ENCODE measurements at places on chromosomes 16 and 17. TPM values are rescaled to one million over a fixed set of nuclear protein-coding genes. Genes with fewer than 3 reads are reported as not detected.

The MPO gene
- total RNA-seq: 0.13 TPM

The MT1M gene
- 0.60 TPM for total RNA-seq

The CHST4 gene
- 0.28 TPM for total RNA-seq

The CSH1 gene
- total RNA-seq: 0.92 TPM

The SLC25A39 gene
- 108 TPM for total RNA-seq

The CCL1 gene
- not detected for total RNA-seq

The POLR3K gene
- total RNA-seq: 2.7 TPM

The SLC5A2 gene
- 2.3 TPM for total RNA-seq

The CFAP52 gene
- total RNA-seq: 0.67 TPM

The PIPOX gene
- total RNA-seq: 15.8 TPM

The ADAM11 gene
- 0.28 TPM for total RNA-seq

The NACA2 gene
- total RNA-seq: not detected

Data from hepatocyte (in vitro differentiated cells).